Naive thymus-derived CD4-positive, alpha-beta T cell (primary cell): ENCODE measurements at places on chromosomes 7 and 10. TPM values are rescaled to one million over a fixed set of nuclear protein-coding genes. Genes with fewer than 3 reads are reported as not detected.

- H3K36me3 ChIP-seq, result no peaks in the 10 kb centered on the region
- no peak overlapping the region for H3K4me3 ChIP-seq
- DNase-seq, result no peak
- no peaks in the 10 kb centered on the region for H3K4me1 ChIP-seq
- no peaks in the 10 kb centered on the region for H3K27me3 ChIP-seq
Measured at GRCh38 chr7:52758356-52758755, 277.1 kb upstream of the POM121L12 start.

Gene OR2A12
- total RNA-seq, result not detected

DNA sequence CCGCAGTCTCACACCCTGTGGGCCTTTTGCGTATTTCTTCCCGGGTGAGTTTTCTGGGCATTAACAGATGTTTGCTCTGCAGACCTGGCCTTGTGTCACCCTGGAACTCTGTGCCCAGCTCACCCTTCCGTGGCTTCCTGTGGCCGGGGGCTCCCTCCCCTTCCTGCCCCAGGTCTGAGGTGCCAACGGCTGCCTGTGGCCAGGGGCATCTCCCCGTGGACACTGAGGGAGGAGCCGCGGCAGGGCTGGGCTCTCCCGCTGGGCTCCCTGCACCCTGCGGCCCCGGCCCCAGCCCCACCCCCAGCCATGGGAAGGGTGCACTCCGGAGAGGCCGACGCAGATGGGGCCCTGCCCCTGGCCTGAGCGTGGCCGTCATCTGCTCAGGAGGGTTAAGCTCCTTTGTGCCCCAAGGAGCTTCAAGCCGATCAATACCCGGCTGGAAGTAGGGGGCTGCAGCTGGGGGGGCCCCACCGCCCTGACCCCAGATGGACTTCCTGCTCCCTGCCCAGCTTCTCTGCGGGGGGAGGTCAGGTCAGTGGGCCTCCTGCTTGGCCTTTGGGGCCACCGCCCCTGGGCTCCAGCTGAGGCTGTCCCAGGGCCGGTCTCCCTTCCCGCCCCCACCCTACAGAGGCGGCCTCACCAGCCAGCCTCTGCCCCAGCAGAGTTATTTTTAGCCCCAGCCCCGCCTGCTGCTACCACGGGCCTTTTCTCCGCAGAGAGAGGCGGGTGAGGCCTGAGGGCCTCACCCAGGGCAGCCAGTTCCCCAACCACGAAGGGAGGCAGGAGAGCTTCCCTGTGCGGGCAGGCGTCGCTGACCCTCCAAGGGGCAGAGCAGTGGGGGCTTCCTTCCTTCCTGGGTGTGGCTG lies 24.2 kb downstream of the PWWP2B start:
- no peak overlapping the region for H3K4me3 ChIP-seq
- H3K36me3 ChIP-seq, result no peaks in the 10 kb centered on the region
- H3K27me3 ChIP-seq, result no peaks in the 10 kb centered on the region

GRCh38 chr7:30186725-30187124 lies 51.9 kb downstream of the MTURN start:
- no peaks in the 10 kb centered on the region for H3K27me3 ChIP-seq
- no peak overlapping the region for H3K4me3 ChIP-seq
- H3K36me3 ChIP-seq, result no peaks in the 10 kb centered on the region
- H3K27ac ChIP-seq, result no peak overlapping the region
- DNase-seq, result no peak
- H3K4me1 ChIP-seq, result no peaks in the 10 kb centered on the region

GRCh38 chr7:51789489-51789888 lies 472.9 kb upstream of the COBL start:
- no peak overlapping the region for H3K4me3 ChIP-seq
- no peaks in the 10 kb centered on the region for H3K27me3 ChIP-seq
- H3K4me1 ChIP-seq, result no peaks in the 10 kb centered on the region
- no peak for DNase-seq
- H3K27ac ChIP-seq, result no peak overlapping the region
- no peaks in the 10 kb centered on the region for H3K36me3 ChIP-seq

GRCh38 chr7:48183370-48183743 lies 12.1 kb downstream of the ABCA13 start:
- H3K4me3 ChIP-seq, result no peak overlapping the region
- H3K4me1 ChIP-seq, result no peaks in the 10 kb centered on the region
- no peak overlapping the region for H3K27ac ChIP-seq
- H3K36me3 ChIP-seq, result no peaks in the 10 kb centered on the region
- no peak for DNase-seq
- H3K27me3 ChIP-seq, result no peaks in the 10 kb centered on the region

Gene SPDYE2
- total RNA-seq, result 0.15 and 0.29 TPM in 2 replicates
